Immature natural killer cell (primary cell): ENCODE measurements at places on chromosomes 5 and 9. TPM values are rescaled to one million over a fixed set of nuclear protein-coding genes. Genes with fewer than 3 reads are reported as not detected.

NIM1K gene
- polyA plus RNA-seq, result 0.25 TPM

TSLP gene
- polyA plus RNA-seq, result not detected

SCGB3A1 gene
- polyA plus RNA-seq, result 0.51 TPM

PIP5KL1 gene
- 0.14 TPM for polyA plus RNA-seq

MTAP gene
- polyA plus RNA-seq, result 7.3 TPM

GARNL3 gene
- not detected for polyA plus RNA-seq
